ENCODE measurements at places on chromosomes 11 and 22.

- no peak for DNase-seq
These were observed 1059.7 kb downstream of the OPCML start for GRCh38 chr11:132472411-132473172.

GRCh38 chr11:37450613-37451012 is 852.6 kb upstream of the RAG2 start:
- DNase-seq, result no peak

DNA sequence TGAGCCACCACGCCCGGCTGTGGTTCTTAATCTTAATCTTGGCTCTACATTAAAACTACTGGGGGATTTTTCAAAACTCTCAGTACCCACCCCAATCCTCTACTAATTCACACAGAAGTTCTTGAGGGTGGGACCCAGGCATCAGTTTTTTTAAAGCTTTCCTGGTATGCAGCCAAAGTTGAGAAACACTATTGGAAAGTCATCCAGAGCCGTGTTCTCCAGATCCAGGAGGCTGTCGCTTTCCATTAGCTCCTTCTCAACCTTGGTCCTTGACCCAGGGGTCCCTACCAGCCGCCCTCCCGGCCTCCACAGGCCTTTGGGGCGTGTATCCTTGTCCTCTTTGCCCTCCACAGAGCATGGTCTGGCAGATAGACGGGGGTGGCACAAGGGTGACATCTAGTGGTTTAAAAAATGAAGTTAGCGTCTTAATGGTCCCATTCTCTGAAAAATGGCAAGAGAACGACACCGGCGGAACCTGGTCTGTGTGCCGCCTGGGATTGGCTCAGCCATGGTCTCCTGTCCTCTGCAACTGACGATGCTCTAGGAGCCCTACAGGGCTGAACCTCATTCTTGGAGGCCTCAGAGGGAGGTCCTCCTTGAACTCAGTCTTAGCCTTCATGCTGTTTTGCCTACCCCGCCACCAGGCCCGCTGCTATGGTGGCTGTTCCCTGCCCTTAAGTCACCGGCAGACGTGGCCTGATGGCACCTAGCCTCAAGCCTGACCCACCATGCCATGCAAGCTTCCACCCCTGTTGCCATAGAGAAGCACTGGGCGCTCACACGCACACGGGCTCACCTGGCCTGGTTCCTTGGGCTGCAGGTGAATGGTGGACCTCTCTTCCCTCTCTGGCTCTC is 152.0 kb upstream of the SYN3 start:
- no peak for DNase-seq

DNA sequence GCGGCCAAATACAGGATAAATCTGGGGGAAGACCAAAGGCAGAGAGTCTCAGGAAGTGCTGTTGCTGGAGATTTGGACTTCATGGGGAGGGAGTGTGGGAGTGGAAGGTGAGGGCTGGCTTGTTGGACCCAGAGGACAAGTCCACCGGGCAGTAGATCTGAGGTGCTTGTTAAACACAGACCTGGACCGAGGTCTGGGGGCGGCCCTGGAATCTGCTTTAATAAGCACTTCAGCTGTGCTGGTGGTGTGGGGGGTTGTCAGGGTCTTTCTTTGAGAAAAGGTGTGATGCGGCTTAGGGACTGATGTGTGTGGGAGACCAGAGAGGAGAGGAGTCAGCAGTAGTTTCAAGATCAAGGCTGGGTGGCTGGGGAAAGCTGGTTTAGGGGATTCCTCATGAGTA is 4.4 kb downstream of the TRMU start:
- DNase-seq, result no peak

GRCh38 chr22:42289671-42290541 is 19.5 kb upstream of the TCF20 start:
- no peak for DNase-seq

GRCh38 chr11:17260020-17260419 is 16.5 kb upstream of the NUCB2 start:
- no peak for DNase-seq

DNA sequence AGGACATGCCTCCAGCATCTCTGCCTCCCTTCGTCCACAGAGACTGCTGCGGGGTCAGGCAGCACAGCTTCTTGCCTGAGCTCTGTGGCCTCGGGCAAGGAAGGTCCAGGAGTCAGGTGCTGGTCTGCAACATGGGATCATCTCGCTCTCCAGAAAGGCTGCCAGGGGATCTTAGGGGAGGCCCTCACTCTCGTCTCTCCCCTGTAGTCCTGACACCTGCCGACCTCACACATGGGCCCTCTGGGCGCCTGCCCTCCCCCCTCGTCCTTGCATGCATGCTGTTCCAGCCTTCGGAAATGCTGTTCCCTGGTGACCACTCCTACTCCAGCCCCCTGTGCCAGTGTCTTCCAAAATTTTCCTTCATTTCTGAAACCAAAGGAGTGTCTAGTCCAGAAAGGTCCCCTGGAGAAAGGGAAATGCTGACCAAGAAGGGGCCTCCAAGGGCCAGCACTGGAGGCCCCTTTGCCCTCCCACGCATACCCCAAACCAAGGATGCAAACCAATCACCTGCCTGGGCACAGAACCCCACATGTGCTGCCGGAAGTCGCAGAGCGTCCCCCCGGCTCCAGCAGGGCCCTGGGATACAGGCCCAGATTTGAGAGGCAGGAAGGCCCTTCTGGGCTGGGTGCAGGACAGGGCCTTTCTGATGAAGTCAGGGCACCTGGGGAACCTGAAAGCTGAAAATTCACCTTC is 41.0 kb downstream of the IGF2 start:
- DNase-seq, result no peak

DNA sequence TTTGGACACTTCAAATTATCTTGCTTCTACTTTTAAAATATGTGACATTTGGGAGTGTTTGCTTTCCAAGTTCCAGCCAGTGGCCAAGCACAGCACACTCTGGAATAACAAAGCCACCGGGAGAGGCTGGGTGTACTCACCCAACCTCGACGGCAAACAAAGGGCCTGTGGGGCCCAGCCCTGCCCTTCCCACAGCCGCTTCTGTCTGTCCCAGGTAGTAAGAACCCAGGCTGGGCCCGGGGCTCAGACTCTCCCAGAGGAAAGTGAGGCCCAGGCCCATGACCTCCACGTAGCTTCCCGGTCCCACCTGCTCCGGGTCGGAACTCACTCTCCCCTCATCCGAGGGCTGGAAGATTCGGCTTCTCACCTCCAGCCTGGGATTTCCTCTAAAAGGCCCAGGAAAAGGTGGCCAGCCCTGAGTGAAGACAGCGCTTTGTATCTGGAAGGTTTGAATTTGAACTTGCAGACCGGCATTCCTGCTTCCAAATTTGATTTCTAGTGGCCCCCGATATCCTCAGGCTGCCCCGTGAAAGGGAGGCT is 93.5 kb downstream of the CELSR1 start:
- DNase-seq, result no peak

DNA sequence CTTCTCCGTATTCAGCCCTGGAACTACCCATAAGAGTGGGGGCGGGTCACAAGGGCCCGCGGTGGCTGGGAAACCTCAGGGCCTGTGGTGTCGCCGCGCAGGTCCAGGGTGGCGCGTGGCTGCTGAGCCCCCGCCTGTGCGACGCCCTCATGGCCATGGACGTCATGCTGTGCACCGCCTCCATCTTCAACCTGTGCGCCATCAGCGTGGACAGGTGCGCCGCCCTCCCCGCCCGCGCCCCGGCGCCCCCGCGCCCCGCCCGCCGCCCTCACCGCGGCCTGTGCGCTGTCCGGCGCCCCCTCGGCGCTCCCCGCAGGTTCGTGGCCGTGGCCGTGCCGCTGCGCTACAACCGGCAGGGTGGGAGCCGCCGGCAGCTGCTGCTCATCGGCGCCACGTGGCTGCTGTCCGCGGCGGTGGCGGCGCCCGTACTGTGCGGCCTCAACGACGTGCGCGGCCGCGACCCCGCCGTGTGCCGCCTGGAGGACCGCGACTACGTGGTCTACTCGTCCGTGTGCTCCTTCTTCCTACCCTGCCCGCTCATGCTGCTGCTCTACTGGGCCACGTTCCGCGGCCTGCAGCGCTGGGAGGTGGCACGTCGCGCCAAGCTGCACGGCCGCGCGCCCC is 2.4 kb downstream of the DRD4 start:
- DNase-seq, result no peak

DNA sequence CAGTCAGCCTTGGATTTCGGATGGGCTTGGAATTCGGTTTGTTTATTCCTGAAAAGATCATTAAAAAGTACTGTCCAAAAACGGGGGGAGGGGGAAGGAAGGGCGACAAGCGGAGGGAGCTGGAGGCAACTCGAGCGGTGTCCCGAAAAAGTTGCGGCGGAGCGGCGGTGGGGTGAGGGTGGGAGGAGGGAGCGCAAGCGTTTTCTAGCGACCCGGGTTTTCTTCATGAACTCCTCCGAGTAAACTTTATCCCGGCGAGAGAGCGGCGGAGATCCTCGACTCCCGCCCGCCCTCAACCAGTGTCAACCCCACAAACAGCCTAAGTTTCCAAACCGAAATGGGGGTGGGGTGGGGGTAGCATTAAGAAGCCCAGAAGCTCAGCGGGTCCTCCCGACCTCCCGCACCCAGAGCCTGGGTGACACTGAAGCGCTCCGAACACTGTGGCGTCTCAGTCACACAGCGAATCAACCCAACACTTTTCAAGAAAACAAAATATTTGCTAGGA is 133.0 kb upstream of the C11orf58 start:
- DNase-seq, result no peak

- no peak for DNase-seq
These were observed 6.1 kb downstream of the APLNR start for GRCh38 chr11:57230791-57231538.

- DNase-seq, result no peak
These were observed 96.9 kb upstream of the RTL6 start for GRCh38 chr22:44594951-44595350.

DNA sequence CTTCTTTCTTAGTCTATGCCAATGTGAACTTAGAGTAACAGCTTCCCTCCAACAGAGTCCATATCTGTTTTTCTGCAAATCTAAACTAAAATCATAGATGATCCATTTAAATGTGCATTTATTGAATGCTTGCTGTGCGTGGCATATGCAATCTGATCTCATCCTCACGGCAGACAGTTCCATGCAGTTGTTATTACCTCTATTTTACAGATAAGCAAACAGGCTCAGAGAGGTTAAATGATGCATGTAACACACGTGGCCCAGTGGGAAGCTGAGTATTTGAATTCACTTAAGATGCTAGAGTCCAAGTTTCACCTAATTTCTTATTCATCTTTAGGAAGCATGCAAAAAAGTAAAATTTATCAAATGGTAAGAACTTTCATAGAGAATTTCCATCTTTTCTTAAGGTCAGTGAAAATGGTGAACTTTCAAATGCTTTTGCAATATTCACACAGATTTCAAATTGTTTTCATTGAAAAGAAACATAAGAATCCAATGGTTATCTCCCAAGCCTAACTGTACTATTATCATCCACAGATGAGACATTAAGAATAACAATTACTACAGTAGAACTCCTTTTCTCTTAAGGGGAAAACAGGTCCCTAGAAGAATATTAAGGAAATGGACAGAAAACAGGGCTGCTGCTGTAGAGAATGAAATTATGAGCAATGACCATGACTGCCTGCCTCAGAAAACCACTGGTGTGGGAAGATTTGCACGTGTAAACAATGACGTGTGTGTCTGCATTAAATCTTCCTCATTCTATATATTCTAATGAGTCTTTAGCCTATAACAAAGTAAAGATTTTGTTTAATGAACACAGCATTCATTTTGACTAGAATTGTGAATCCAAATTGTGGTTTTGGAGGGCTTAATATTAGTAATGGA is 1171.3 kb downstream of the LRRC4C start:
- no peak for DNase-seq

DNA sequence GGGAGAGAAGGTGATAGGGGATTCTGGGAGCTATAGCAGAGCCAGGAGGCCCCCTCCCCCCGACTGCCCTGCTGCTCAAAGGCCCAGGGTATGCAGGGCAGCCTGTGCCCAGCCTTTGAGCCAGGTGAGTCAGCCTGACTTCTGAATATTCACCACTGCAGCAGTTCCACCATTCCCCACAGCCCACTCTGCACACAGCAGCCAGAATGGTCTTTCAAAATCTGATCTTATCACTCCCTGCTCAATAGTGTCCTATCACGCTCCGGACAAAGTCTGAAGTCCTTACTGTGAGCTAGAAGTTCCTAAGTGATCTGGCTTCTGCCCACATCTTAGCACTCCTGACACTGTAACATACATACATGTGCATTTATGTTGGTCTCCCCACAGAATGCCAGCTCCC is 111.7 kb downstream of the BUD13 start:
- no peak for DNase-seq

- no peak for DNase-seq
These were observed 51.8 kb downstream of the GALNT18 start for GRCh38 chr11:11569936-11570491.

- DNase-seq, result no peak
These were observed 28.2 kb upstream of the CHKA start for GRCh38 chr11:68149417-68149816.

DNA sequence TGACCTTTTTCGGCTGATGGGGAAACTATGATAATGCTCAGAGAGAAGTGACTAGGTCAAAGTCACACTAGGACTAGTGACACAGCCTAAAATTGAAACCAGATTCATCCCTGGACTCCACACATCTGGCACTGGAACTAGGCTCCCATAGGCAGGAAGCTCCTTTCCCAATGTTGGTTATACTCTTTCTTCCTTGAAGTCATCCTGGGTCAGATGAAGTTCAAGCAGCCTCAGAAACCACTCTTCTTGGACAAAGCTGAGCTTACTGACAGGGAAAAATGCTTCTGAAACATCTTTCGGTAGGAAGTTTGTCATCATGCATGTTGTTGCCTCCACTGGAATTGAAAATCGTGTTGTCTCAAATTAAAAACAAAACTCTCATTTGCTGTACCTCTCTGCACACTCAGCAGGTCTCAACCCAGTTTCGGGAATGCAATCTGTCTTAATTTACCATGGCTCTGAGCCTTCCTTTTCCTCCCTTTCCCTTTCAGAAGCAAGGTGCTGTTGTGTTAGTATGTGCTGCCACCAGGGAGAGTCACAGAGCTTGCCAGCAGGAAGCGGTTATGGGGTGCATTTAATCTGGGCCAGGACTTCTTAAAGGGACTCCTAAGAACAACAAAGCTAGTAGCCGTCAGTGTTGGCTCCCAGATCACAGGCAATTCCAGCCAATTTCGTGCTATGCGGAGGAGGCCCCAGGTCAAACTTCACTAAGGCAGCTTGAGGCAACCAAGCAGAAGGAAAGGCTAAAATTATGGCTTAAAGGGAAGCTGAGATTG is 384.8 kb downstream of the TENM4 start:
- DNase-seq, result no peak

- DNase-seq, result no peak
These were observed 13.5 kb upstream of the CCDC90B start for GRCh38 chr11:83299681-83300080.

GRCh38 chr11:126174816-126175215 is 36.6 kb downstream of the RPUSD4 start:
- no peak for DNase-seq

DNA sequence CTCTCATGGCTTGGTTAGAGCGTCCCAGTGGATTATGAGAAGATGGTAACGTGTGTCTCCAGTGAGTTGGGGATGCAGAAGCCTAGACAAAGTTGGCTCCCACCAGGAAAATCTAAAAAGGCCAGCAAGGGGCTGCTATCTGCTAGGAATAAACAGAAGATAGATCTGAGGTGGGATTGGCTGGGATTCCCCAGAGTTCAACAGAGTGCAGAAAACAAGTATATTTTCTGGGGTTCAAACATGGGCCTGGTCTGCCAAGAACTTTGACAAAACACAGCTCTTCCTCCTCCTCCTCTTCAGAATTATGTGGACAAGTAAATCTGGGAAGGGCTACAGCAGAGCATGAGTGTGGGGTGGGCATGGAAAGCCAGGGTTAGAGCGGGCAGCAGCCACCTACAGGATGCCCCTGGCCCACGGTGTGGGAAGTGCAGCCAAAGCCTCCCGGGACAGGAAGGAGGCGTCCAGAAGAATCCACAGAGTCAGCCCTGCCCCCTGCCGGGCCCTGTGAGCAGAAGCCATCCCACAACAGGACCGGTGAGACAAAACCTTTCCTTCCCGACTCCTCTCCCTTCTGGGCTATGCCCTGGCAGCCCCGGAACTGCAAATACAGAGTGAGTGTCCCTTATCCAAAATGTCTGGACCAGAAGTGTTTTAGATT is 67.1 kb downstream of the CD82 start:
- DNase-seq, result no peak
